ENCODE measurements at places on chromosomes 6 and 20.

GRCh38 chr6:131575834-131576478 lies 2.9 kb downstream of the ARG1 start:
- no peak for DNase-seq

GRCh38 chr20:46550461-46550860 lies at the start of gene OCSTAMP:
Gene OCSTAMP (minus strand): TSS chr20:46550654. CDS start chr20:46550560, 94 bp downstream.
- no peak for DNase-seq

DNA sequence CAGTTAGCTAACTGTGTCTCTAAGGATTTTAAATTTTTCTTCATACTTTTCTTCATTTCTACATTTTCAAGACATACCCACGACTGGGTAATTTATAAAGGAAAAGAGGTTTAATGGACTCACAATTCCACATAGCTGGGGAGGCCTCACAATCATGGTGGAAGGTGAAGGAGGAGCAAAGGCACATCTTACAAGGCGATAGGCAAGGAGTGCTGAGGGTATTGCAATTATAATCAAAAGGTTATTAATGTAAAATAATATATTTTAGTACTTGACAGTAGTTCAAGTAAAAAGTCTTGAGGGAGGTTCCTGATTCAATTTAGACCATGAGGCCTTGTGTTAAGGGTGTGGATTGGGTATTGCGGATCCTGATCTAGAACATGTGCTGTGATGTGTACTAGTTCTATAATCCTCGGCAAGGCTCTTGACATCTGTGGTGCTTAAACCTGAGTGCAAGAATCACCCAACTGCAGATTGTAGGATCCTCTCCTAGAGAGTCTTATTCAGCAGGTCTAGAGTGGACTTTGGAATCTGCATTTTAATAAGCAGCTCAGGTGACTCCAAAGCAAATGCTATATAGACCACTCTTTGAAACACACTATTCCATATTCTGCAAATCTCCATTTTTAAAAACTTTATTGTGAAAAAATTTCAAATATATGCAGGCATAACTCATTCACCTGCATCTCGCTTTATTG lies 7.2 kb upstream of the ABCC10 start:
- no peak for DNase-seq

- DNase-seq, result no peak
Observed at GRCh38 chr6:108877046-108877751, 29.0 kb downstream of the ARMC2 start.

- DNase-seq, result no peak
Observed at GRCh38 chr6:101730954-101731353, 337.4 kb downstream of the GRIK2 start.

DNA sequence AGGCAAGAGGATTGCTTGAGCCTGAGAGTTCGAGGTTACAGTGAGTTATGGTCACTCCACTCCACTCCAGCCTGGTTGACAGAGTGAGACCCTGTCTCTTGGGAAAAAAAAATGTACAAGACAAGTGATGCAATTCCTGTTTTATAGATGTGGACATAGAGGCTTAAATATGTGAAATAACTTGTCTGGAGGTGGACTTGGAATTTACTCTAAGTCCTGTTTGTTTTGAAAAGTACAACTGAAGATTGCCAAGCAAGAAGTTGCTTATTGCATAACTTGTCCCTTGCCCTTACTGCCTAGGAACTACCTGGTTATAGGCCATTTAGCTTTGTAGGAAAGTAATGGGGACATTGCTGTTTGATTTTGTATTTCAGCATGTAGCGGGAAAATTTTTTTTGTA lies 26.0 kb upstream of the ADIG start:
- no peak for DNase-seq

GRCh38 chr20:62409931-62410745 lies 3.1 kb upstream of the CABLES2 start:
- DNase-seq, result no peak

DNA sequence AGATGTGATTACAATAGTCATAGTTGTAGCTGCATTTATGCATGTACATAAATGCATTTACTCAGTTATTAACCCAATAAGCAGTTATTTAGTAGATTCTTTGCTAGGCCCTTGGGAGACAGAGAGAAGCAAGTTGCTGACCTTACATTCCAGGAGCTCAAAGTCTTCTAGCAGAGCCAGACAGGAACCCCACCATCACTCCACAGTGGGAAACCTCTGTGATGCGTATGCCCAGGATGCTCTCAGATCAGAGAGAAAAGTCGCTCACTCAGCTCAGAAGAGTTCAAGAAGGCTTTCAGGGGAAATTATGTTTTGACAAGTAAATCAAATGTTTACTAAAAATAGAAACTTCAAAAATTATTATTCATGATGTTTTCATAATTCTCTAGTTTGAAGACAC lies 146.3 kb upstream of the EXOC2 start:
- no peak for DNase-seq

DNA sequence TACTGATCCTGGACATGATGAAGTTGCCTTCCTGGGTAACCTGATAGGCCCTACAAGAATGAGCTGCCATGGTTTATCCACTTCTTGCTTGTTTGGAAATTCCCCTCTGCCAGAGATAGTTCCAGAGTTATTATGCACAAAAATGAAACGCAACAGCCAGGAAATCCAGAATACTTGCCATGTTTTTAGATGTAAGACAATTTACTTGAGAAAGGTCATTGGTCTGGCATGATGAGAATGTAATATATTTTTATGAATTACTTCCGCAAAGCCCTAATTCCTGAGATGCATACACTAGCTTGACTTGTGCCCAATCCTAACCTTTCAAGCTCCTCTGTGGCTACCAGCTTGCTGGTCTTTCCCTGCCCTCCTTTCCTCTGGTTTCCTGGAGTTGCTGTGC lies 27.9 kb upstream of the NT5E start:
- DNase-seq, result no peak

GRCh38 chr6:37705239-37706051 lies 7.8 kb upstream of the MDGA1 start:
- peak; percentile 61 for DNase-seq

DNA sequence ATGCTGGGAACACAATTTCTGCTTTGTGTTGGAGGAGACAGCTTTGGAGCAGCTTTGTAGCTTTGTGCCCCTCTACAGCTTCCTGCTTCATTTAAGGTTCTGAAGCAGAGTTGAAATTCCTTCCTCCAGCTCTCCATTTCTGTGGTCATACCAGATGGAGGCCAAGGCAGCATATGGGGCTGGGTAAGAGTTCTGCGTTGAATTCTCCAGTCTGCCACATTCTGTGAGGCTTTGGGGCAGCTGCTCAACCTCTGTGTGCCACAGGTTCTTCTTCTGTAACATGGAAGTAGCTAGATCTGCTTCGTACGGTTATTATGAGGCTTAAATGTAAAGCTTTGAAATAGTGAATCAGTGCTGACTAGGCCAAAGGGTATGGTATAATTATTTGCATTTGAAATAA lies 2.9 kb upstream of the TRIM26 start:
- DNase-seq, result no peak
